Body of pancreas (tissue), 4 donors: ENCODE measurements at places on chromosomes 5 and 9.
A peak's percentile ranks its signal among the peaks of the same experiment; 100 is the strongest.

DNA sequence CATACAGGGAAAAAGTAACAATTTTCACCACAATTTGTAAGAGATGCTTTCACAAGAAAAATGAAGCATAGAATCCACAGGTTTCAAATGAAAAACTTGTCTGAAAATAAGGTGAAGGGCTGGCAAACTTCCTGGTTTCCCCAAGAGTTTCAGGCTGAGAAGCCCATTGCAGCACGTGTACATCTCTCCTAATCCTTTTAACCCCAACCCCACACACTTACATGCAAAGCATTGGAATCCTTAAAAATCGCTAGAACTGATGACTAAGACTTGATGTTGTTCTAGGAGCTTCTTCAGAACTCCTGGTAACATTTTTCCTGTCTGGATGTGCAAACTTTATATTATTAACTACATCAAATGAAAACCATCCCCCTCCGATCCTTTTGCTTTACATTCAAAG, 317.8 kb upstream of the RGMB start:
- no peak for DNase-seq

DNA sequence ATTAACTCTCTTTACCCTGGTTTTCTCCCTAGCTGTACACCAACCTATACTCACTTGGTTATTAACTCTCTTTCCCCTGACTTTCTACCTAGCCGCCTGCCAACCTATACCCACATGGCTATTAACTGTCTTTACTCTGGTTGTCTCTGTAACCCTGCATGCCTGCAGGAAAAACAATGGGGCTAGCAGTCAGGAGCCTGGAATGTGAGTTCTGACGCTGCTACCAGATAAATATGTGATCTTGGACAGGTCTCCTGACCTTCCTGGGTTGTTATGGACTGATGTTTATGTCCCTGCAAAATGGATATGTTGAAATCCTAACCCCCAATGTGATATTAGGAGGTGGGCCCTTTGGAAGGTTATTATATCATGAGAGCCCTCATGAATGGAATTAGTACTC, 119.2 kb downstream of the SMARCA2 start:
- no peak for DNase-seq

- no peak for DNase-seq
Observed at GRCh38 chr9:11726659-11727058, 966.5 kb upstream of the TYRP1 start.

GRCh38 chr5:174348311-174348981, 302.9 kb downstream of the NSG2 start:
- no peak for DNase-seq

- DNase-seq = no peak
Observed at GRCh38 chr5:39328731-39329130, 35.6 kb downstream of the C9 start.

- no peak for DNase-seq
Observed at GRCh38 chr5:148750614-148751013, 75.8 kb upstream of the ADRB2 start.

DNA sequence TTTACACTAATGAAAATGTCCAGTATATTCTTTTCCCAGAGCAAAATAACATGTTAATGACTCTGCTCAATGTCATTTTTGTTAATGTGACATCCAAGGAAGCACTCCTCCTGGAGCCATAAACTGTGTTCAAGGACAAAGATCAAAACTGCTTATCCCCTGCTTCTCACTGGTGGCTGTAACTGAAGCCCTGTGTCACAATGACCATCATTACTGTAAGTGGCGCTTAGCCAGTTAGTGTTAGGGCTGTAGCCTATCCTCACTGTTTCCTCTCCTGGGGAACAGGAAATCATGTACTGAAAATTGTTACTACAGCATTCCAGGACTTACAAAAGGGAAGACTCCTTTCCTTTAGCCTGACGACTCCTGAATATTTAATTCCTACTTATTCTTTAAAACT, 71.7 kb upstream of the COX7C start:
- DNase-seq = no peak

GRCh38 chr9:107018861-107019545, 156.0 kb downstream of the ZNF462 start:
- DNase-seq = no peak

- no peak for DNase-seq
Observed at GRCh38 chr9:104872656-104873488, 55.1 kb downstream of the ABCA1 start.

GRCh38 chr9:5579881-5580280, 49.0 kb upstream of the RIC1 start:
- DNase-seq = no peak

DNA sequence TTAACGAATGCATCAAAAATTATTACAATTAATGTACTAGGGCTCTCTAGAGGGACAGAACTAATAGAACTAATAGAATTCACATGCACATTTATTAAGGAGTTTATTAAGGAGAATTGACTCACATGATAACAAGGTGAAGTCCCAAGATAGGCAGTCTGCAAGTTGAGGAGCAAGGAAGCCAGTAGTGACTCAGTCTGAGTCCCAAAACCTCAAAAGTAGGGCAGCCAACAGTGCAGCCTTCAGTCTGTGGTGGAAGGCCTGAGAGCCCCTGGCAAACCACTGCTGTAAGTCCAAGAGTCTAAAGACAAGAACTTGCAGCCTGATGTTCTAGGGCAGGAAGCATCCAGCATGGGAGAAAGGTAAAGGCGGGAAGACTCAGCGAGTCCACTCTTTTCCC, 633.8 kb downstream of the SEMA5A start:
- no peak for DNase-seq

- DNase-seq = no peak
Observed at GRCh38 chr5:71537687-71538086, 49.5 kb upstream of the MCCC2 start.

DNA sequence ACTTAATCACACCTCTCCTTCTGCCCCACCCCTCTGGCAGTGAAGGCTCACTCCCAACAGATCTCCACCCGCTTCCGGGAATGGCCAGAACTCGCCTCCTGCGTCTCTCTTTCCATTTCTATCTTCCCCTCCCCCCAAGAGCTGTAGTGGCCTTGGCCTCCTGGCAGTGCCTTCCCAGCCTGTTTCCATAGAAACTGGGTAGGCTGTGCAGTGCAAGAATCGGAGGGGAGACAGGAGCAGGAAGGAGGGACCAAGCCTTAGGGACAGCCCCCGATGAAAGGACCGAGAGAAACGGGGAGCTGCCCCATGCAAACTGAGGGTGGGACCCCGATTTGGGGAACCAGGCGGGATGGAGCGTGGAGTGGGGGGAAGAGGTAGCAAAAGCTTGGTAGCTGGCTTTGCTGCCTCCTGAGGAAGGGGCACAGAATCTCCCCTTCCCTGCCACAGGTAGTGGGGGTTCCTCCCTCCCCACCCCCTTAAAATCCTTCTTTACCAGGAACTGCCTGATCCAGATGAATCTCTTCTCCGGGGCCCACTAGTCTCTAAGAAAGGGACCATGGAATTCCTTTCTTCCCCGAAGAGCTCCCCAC, 4.5 kb upstream of the PCDH1 start:
- peak; percentile 32 for DNase-seq

GRCh38 chr9:121393318-121393717, 23.3 kb upstream of the STOM start:
- no peak for DNase-seq

DNA sequence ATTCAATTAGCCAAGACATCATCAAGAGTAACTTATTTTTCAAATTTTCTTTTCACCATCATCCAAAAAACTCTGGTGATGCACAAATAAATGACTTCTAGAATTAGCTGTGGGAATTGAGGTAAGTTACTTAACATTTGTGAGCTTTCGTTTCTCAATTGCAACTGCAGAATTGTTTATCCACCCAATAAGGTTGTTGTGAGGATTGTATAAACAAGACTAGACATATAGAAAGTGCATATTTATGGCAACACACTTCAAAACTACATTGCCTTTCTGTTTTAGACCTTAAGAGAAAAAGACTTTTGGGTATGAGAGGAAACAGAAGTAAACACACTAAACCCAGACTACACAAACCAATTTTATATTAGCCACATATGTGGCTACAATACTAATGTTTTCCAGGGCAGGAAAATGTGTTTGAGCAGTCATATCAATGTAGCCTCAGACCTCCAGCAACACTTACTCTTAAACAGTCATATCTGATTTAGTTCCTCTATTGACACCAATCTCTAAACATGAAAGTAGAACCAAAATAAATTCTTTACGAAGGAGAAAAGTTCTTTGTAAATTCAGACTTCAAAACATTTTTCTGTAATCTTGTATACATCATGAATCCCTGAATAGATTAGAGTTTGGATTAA, 488.0 kb upstream of the CYLC2 start:
- no peak for DNase-seq

DNA sequence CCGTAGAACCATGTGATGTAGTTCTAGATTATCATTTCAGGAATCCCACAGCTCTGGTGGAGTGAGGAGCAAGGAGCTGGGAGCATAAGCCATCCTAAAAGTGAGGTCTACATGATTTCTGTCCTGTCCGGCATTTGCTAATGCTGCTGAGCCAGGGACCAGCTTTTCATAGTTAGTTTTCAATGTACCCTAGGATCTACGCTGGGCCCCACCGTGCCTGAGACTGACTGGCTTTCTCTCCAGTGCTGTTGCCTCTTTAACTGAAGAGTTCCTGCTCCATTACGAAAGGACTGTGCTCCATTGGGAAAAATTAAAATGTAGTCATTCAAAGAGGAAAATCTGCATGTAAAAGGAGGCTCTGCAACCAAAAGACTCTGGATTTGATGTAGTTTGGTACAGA, 634.8 kb downstream of the DMRTA1 start:
- no peak for DNase-seq

DNA sequence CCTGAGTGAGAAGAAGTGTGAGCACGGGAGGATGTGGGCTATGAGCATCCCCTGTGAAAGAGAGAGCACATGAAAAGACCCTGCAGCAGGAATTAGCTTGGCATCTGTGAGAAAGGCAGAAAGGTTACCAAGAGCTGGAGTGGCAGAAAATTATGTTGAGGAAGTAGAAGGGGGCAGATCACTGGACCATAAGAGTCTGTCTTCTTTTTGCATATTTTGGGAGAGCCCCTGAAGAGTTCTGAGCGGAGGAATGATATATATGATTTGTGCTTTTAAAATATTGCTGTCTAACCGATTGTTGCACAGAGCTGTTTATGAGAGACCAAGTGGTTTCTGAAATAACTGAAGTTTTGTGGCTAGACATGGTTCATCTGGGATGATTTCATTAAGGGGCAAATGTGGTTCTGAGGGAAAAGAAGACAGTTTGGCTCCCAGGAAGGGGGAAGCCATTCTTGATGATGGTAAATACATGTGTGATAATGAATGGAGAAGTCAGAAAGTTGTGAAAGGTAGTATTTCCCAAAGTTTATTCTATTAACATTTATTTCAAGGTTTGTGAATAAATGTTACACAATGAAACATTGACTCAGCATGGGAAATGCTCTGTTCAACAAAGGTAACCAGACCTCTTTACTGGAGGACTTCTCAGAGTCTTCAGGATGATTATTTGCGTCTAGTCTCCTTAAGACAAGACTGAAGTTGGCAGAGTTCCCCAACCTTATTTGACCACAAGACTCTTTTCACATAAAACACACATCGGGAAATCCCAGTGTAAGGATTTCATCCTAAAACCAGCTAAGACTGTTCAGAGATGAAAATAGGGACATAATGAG, 31.5 kb upstream of the ADRB2 start:
- DNase-seq = no peak

- no peak for DNase-seq
Observed at GRCh38 chr9:96782235-96782634, 4.3 kb upstream of the ZNF510 start.

DNA sequence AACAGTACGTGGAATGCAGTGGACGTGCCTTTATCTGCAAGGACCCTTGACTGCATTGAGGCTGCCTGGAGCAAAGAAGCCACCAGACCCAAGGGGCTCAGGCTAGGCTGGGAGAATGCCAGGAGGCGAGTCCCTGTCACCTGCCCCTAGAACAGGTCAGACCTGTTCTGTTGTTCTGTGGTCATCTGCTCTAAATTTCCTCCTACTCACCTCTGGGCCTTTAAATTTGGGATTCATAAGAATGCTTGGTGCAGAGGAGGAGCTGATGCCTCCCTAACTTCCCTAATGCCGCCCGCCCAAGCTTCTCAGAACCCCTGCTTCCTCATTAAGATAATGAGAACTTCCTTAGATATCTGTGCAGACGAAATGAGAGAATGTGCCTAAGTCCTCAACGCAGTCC, 32.0 kb downstream of the DAPK1 start:
- no peak for DNase-seq

DNA sequence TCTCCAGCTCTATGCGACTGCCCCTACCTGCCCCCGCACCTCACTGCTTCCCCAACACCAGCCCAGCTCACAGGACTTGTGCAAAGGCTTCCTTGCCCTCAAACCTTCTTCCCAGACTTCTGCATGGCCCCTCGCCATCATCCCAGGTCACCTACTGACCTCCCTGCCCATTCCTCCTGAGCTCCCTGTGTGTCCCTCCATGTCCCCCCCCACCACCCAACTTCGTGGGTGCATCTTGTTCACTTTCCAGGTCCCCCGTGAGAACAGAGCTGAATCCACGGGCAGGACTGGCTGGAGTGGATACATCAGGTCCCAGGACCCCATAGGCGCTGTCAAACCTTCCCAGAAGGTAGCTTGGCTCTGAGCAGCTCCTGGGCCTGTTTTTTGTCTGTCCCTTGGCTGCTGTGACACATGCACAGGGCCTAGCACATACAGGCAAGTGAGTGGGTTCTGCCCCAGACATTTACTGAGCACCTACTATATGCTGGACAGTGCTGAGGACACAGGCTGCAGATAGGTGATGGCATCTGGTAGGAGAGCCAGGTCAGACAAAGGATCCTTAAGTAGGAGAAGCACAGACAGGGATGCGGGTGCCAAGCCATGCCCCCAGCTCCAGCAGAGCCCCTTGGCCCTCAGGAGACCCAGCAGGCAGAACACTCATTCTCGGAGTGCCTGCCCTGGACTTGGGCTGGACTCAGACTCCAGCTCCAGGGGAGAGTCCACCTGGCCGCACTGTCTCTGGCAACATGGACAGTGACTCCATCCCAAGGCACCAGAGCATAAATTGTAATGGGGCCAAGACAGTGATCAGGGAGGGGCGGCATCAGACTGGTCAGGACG, 15.0 kb downstream of the NINJ1 start:
- peak; percentile 4 for DNase-seq

- DNase-seq = no peak
Observed at GRCh38 chr9:137479892-137480685, 21.0 kb upstream of the NSMF start.

DNA sequence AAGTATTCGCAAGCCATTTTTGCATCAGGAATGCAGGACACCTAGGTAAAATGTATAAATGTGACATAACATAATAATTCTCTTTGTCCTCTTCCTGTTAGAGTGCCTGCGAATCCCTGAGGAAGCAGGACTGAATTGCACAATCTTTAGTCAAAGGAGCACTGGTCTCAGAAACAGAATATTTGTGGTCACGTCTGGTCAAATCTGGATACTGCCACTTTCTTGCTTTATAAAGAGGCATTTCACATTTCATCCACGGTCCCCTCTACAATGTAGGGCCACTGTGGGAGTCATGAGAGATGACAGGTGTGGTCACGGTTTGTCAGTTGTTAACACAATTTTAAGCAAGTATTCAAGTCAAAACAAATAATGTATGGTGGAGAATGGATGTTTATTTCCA, 564.0 kb downstream of the IRX1 start:
- no peak for DNase-seq
